ENCODE measurements at places on chromosomes 5 and 9.

DNA sequence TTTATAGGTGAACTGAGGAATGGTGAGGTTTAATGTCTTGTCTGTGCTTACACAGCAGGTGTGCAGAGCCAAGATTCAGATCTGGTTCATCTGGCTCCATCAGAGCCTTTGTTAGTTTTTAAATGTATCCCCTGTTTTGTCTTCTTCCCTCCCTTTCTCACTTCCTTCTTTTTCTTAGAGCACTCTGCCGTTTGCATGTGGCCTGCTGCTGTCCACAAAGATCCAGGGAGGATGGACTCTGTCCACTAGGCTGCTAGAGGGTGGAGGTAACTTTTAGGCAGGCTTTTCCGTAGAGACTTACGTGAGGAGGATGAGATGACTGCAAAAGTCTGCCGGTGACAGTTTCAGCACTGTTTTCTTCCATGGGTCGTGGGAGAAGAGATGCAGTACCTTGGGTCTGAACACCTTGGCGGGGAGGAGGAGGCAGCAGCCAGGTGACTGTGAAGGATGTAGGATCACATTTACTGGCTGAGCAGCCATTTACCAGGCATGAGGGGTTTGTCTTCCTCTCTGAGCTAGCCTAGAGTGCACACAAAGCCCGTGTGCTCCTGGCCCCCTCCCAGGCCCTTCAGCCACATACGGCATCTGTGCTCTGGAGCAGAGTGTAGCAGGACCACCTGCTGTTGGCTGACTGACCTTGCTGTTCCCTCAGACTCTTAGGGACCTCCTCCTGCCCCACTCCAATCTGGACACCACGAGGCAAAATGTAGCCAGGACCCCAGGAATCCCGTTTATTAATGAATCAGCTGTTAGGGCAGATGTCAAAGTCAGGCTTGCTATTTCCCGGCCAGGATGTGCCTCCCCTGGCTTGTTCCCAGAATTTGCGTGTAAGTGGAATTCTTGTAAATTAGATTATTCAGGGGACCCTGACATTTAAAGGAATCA lies 1.8 kb downstream of the NTMT1 start:
- no peak for DNase-seq

DNA sequence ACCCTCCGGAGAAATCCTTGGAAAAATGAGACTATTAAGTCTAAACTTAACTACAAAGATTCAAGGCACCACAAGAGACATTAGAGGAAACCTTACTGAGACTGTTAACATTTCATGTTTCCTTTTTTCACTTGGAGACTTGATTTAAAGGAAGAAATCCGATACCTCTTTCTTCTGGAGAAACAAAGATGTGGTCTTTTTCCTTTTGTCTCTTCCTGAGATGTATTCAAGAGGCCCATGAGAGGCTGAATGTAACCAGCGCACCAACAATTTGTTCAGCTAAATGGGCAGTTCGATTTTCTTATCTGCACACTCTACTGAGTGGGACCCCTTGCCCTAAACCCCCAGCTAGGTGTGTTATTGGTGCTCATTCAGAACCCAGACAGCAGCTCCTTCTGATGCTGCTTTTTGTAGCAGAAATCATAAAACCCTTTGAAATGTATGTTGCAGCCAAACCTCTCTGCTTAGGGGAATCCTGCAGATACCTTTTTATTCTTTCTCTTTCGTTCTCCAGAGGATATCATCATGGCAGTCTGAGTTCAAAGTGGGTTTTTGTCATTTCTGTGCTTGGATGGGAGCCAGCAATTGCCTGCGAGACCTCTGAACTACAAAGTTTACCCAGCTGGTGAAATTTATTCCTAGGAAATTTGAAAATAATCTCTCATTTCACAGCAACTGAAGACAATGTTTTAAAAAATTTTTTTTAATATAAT lies 41.9 kb upstream of the ACTBL2 start:
- DNase-seq, result no peak

DNA sequence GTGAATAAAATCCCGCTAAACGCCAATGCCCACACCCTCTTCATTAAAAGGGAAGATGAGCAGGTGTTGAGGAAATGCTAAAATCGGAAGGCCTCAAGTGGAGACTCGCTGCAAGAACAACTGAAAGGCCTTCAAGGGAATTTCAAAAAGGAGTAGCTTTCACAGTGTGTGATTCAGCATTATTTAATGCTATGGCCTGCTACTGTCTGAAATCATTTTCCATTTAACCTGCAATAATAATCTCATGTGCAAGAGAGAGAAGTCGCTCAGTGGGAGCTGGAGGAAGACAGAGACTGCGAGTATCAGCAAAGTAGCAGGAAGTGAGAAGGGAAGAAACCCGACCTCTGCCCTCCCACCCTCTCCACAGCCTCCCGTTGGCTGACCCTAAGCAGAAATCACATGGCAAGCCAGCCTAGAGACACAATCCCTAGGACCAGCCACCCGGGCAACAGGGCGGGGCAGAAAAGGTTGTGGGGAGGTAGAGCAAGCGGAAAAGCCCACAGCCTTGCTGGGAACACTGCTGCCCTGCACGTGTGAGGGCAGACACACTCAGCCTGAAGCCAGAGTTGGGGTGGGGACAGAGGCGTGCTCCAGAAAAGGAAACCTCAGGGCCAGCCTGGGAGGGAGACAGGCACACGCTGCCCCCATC lies 39.9 kb upstream of the CTSL start:
- DNase-seq, result no peak

DNA sequence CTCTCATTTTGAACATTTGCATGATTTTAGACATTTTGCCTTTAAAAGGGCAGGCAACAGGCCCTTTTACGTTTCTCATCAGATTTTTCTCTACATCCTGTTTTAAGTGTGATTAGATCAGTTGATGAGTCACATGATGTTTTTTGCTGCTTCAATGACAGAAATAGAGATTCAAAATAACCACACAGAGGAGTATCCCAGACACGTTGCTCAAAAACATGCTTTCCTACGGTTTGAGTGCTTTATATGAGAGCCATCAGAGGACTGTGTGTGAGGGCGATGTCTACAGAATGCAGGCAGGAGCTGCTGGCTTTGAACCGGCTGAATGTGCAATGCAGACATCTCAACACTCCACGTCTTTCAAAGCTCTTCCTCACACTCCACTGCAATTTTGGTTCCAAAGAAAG lies 42.1 kb downstream of the OTULIN start:
- DNase-seq, result no peak

- DNase-seq, result no peak
Observed at GRCh38 chr5:89301321-89302025, 418.5 kb upstream of the MEF2C start.

GRCh38 chr9:92619601-92620300 lies 50.2 kb downstream of the IPPK start:
- DNase-seq, result no peak

Measured in RWPE1 (cell line).